Left forelimb (tissue), 1 donor: ENCODE measurements at places on chromosomes 2 and 18.

- DNase-seq, result no peak
Observed at GRCh38 chr18:36128907-36129299, 237 bp downstream of the SLC39A6 start.

- DNase-seq, result no peak
Observed at GRCh38 chr18:13577091-13577697, 149.2 kb downstream of the FAM210A start.

DNA sequence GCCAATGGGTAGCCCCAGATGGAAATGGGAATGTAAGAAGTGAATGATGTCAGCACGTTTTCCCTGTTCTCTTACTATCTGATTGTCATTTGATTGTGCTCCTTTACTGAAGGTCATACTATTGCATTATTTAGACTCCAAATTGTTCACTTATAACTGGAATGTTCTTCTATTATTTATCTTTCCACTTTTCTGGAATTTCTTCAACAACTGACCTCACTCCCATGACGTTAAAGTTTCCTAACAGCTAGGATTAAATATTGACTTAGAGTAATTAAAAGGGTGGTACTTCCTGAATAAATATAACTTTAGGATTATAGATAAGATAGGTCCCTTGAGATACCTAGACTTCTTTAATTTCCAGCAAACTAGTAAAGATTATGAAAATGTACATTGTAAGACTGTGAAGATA lies 10.9 kb upstream of the GULP1 start:
- DNase-seq, result no peak

DNA sequence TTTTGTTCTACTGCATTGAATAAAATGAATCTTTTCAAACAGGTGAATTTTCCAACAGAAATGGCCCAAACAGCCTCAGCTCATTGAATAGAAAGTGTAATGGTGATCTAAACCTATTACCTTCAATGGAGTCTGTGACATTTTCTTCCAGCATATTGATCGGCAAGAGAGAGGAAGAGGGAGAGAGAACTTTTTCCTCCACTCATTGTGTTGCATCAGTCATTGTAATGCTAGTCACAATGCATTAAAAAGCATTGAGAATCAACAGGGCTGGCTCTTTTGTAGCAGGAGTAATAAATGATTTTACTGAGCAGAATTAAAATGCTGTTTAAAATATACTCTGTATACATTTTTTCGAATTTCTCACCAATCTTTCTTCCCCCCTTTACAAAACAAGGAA lies 1794.5 kb upstream of the CELF4 start:
- no peak for DNase-seq

- DNase-seq, result no peak
Observed at GRCh38 chr18:76174451-76174850, 320.6 kb downstream of the ZNF516 start.

GRCh38 chr2:216621292-216621691 lies 11.9 kb upstream of the IGFBP2 start:
- DNase-seq, result no peak

- DNase-seq, result no peak
Observed at GRCh38 chr2:180021850-180022249, 14.8 kb upstream of the CWC22 start.

DNA sequence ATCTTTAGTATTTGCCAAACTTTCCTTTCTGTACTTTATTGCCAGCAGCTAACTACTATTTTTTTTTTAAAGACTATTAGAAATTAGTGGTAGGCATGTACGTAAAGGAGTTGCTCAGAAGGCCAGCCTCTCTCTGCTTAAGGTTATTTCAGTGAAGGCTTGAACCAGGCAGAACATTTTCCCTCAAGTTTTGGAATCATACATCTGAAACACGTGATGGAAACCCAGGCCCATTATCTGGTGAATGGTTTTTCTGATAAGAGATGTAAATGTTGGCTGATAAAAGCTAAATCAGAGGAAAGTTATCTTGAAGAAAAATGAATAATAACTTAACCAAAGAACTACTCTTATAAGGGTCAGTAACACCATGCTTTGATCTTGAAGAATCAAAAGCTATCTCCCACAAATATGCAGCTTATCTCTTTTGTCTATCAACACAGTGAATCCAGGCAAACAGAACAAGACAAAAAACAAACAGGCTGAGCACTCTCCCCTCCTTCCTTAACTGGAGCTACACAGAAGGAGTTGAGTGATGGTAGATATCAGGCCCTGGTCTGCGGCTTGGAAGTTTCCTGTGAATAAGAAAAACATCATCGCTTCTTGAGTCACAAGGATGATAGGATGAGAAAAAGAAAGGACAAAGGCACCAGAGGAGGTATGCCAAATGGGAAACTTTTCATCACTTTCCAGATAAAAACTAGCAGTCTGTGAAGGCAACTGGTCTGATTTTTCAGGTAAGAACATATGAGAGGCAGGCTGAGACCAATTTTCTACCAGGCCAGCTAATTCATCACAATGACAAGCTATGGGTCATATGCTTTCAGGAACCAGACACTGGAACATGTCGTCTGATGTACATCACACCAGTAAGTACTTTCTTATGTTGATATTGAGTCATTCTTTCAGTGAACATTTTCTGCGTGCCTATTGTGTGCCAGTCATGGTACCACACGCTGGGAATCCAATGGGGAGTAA lies 88.4 kb upstream of the STK17B start:
- no peak for DNase-seq

- DNase-seq, result no peak
Observed at GRCh38 chr2:208266553-208266893, 468 bp downstream of the PIKFYVE start.

DNA sequence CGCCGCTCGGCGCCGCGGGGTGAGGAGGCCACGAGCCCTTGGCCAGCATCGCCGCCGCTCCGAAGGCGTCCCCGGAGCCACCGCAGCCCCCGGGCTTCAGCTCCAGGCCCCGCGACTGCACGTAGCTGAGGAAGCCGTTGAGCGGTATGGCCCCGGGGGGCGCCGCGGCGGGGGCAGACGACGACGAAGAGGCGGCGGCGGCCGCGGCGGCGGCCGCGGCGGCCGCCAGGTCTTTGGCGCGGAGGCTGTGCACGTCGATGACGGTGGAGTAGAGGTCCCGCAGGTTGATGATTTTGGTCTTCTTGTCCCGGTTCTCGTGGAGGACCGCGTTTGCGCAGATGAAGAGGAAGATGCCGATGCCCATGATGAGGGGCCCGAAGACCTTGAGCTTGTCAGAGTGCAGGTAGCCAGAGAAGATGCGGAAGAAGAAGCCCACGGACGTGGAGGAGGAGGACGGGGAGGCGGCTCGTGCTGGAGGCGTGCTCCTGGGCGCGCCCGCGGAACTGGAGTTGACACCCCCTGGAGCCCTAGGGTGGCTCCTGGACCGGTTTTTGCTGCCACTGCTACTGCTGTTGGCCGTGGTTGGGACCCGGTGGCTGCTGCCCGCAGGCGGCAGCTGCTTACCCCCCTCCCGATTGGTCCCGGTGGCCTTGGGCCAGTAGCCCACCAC lies 4.0 kb downstream of the TMEM200C start:
- no peak for DNase-seq

DNA sequence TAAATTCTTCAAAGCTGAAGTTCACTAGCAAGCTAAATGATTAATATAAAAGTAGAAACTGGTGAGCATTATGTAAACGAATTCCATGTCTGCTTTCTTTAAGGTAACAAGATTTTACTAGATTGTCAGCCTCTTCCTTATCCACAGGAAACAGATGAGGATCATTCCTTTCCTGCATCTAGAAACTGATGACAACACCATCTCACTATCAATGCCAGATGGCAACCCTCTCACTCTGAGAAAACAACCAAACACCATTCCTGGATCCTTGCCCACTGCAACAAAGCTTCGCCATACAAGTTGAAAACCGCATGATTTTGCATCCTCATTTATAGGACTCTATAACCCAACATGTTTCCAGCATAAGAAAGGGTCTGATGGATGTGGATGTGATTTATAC lies 122.9 kb downstream of the ZNF521 start:
- DNase-seq, result no peak

DNA sequence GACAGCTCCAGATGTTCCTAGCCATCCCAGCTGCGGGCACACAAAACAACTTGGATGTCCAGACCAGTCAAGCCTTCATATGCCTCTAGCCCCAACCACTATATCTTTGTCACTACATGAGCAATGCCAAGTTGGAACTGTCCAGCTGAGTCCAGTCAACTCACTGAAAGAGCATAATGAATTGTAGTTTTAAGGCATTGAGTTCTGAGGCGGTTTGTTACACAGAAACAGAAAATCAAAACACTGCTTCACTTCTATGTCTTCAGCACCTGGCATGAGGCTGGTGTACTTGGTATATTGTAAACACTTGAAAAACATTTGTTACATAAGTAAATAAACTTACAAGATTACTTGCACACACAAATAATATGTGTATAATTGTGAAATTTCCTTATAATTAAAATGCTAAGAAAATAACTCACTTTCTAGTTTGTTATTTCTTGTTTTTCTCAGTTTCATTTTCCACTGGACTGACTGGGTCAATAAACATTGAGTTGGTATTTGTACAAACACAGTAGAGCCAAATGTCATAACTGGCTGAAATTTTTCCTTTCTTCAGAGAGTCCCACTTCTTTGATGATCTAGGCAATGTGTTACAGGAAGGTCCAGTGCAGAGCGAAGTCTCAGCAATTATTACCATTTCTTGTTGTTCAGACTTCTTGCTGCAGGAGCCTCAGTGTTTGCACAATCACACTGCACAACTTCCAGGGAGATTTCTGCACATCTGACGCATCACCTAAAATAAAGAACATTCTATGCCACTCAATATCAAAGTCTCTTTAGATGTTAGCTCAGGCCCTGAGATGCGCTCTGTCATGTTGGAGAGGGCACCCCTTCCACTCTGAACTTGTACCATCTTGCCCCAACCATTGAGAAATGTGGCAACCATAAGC lies 38.2 kb upstream of the DPP4 start:
- DNase-seq, result no peak

DNA sequence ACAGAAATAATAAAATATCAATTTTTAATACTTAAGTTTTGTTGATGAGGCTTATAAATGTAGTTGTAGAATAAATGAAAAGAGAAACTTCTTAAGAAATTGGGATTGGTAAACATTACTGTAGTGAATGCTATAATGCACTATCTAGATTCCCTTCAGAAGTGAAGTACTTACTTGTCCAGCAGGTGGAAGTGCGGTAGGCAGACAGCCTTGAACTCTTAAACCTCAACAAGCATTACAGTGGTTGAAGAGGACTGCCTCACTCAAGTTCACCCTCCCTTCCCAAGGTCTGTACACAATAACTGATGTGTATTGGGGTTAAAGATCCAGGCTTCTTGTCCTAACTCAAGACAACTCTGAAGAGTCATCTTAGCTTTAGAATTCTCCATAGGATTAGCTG lies 931.0 kb upstream of the LRRTM1 start:
- no peak for DNase-seq

GRCh38 chr2:141186413-141187074 lies 944.3 kb downstream of the LRP1B start:
- DNase-seq, result no peak

- DNase-seq, result no peak
Observed at GRCh38 chr2:98695255-98695654, 35.7 kb downstream of the MGAT4A start.

DNA sequence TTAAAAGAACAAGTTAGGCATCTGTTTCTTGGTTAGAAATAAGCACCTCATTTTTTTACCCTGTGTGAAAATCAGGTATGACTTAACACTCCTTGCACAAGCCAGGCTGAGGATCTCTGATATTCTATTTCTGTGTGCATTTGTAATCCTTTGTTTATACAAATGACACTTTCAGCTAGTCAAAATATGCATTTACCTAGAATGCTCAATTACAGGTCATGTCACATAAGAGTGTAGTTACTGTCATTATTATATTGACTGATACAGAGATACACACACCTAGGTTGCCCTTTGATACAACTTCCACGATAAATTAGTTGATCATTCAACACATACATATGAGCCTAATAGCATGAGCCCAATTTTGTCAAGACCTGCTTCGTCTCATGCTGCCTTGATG lies 144.3 kb downstream of the CHST9 start:
- DNase-seq, result no peak

GRCh38 chr2:113755835-113756354 lies 547 bp downstream of the SLC35F5 start:
- no peak for DNase-seq

DNA sequence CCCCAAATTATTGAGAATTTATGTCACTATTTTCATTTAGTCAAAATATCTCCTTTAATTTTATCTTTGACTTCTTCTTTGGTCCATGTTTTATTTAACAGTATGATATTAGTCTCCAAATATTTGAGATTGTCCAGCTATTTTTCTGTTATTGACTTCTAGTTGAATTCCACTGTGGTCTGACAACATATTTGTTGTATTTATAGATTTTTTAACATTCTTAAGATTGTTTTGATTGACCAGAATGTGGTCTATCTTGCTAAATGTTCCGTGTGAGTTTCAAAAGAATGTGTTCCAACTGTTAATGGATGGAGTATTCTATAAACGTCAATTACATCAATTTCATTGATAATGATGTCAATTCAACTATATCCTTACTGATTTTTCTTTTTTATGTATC lies 1452.1 kb downstream of the SUCLG1 start:
- DNase-seq, result no peak

GRCh38 chr2:196415384-196415783 lies 224.1 kb upstream of the CCDC150 start:
- DNase-seq, result no peak

DNA sequence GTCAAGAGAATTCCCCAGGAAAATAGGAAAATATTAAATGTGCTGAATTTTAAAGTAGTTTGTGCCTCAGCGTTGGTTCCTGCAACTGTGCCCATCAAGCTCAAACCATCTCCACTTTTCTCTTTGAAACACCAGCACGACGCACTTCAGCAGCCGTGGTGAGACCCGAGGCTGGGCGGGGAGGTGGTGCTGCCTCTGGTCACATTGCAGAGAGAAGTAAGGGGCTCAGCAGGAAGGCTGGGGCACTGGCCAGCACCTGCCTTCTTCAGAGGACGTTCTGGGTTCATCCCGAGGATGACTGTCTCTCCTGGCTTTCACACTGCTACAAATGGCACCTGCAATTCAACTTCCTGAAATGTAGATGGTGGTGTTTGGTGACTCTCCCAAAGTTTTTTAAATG lies 323.7 kb upstream of the SALL3 start:
- no peak for DNase-seq

DNA sequence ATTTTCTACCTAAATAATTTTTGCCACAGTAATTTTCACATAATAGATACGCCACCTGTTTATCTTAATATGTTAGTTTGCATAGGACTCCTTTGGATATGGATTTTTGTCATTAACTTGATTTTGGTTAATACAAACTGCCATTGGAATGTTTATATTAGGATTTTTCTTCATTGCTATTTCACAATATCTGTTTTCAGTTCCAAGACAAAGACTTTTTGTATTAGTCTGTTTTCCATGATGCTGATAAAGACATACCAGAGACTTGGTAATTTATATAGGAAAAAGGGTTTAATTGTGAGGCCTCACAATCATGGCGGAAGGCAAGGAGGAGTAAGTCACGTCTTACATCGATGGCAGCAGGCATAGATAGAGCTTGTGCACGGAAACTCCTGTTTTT lies 503.1 kb upstream of the TMEFF2 start:
- no peak for DNase-seq

GRCh38 chr2:164935118-164936101 lies 19.9 kb downstream of the SLC38A11 start:
- no peak for DNase-seq

DNA sequence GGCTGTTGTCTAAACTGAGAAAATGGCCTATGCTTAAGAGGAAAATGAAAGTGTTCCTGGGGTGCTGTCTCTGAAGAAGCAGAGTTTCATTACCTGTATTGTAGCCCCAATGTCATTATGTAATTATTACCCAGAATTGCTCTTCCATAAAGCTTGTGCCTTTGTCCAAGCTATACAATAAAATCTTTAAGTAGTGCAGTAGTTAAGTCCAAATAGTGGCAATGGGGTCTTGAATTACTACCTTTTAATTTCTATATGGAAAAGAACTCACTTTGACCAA lies 13.8 kb upstream of the ALLC start:
- no peak for DNase-seq
